Jurkat, Clone E6-1 (cell line): ENCODE measurements at places on chromosomes 3 and 15.
A peak's percentile ranks its signal among the peaks of the same experiment; 100 is the strongest.

DNA sequence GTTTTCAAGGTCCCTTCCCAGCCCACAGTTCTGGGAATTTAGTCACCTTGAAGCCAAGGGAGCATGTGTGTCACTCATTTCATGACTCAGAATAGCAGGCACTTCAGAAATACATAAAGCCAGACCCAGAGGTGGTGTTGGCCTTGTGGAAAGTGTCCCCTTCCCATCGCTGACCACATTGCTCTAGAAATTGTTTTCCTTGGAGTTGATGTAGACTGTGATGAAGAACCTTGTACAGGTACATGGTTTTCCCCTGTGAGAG is 158.8 kb downstream of the SLCO3A1 start:
- no peak for DNase-seq

- peak; percentile 68 for DNase-seq
Observed at GRCh38 chr15:75844629-75845335, 1.5 kb downstream of the UBE2Q2 start.

- DNase-seq: no peak
Observed at GRCh38 chr3:45565342-45565741, 29.2 kb upstream of the LIMD1 start.

DNA sequence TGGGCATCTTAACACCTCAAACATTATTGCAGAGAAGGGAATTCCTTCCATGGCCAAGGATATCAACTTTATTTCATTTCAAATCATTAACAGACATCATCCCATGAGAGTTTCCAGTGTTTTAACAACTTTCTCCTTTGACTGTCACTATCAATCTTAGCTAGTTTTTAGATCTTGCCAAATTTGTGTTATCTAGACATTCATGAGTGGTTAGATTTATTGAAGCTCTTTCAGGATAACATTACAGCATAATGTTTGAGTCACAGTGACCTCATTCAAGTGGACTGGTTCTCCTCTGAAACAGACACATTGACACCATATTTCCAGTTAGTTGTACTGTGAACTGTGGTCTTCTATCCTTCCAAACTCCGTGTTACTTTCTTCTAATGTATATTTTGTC is 8.6 kb upstream of the TNFAIP8L3 start:
- no peak for DNase-seq

DNA sequence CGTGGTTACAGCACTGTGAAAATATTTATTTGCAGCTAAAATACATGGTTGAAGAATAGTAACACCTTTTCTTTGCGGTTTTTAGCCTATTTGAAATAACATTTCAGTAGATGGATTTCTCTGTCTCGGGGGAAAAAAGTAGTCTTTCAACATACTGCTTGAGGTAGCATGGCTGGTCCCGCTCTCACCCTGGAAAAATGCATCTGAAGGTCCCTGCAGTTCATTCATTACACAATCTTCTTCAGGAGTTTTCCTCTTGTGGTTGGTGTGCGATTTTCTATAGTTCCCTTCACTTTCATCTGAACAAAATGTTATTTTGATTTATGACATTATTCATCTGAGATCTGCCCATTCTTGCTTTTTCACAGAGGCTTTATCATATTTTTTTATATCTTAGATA is 75.9 kb downstream of the STRIT1 start:
- no peak for DNase-seq

- DNase-seq: no peak
Observed at GRCh38 chr3:143848704-143849103, 436 bp upstream of the SLC9A9 start.

DNA sequence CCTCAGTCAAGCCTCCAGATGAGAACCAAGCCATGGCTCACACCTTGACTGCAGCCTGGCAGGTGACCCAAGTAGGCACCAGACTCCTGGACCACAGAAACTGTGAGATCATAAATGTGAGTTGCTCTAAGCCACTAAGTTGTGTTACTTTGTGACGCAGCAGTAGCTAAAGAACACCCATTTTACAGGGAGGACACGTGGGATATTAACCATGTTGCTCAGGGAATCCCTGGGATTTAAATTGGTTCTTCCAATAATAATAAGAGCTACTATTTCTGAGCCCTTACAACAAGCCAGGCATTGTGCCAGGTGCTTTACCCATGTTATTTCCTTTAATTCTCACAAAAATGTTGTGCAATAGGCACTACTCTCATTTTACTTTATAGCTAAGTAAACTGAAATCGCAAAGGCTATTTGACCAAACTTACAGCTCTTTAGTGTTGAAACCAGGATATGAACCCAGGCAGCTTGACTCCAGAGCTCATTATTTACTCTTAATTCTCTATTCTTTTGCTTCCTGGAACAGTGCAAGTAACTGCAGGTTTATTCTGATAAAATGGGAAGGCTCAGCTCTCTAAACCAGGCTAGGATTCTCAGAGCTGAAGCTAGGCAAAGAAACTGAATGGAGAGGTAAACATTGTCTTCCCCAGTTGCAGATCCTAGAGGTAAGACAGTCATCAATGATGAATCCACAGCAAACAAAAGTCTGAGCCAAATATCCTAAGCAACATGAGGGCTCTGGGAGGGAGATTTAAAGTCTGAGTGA is 294.4 kb downstream of the KBTBD8 start:
- no peak for DNase-seq

- DNase-seq: no peak
Observed at GRCh38 chr3:173676094-173676493, 278.6 kb downstream of the NLGN1 start.

DNA sequence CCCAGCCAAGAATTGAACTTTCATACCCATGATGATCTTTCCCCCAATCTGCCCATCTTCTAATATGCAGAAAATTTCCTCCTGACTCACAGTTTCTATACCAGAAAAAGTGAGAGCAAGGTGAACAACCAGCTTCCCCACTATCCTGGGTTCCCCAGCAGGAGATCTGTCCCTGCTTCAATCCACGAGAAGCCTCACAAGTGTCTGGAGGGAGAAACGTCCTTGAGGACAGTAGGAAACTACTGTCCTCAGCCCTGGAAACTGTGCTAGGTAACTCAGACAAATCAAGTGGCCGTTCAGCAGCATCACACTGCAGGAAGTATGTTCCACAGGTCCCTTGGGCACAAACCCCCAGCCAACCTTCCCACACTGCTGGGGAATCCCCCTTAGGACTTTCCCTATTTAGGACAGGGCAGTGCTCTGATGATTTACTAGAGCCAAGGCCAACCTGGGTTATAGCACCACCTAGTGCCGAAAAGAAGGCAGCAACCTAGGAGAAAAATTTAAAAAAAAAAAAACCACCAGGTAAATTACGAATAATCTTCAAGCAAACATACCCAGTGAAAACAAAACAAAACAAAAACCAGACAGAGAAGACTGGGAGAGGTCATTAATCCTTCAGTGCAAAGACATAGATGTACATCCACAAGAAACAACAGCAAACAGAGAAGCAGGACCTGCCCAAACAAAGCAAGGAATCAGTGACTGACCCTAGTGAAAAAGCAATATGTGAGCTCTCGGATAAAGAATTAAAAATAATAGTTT is 36.0 kb downstream of the MORC1 start:
- peak; percentile 15 for DNase-seq

GRCh38 chr3:14768182-14768790 is 50.5 kb upstream of the FGD5 start:
- no peak for DNase-seq

- DNase-seq: no peak
Observed at GRCh38 chr3:33145901-33146580, 32.2 kb downstream of the CRTAP start.

- no peak for DNase-seq
Observed at GRCh38 chr3:164458986-164459385, 619.3 kb downstream of the SI start.

- DNase-seq: no peak
Observed at GRCh38 chr3:9776896-9777693, 7.3 kb upstream of the CAMK1 start.

DNA sequence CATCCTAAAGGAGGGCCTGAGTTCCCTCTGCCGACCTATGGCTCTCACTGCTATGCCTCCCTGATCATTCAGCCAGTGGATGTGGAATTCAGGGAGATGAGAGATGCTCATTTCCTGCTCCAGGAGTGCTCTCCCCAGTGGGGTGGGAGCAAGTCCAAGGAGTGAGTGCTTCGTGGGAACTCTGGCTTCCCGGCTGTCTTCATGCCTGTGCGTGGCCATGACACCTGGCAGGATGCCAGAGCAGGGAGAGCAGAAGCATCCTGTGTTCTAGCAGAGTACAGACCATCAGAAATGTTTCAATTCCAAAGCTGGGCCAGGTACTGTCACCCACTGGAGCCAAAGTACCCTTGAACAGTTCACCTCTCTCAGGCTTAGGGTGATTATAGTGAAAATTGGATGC is 45.1 kb downstream of the APH1B start:
- DNase-seq: no peak

DNA sequence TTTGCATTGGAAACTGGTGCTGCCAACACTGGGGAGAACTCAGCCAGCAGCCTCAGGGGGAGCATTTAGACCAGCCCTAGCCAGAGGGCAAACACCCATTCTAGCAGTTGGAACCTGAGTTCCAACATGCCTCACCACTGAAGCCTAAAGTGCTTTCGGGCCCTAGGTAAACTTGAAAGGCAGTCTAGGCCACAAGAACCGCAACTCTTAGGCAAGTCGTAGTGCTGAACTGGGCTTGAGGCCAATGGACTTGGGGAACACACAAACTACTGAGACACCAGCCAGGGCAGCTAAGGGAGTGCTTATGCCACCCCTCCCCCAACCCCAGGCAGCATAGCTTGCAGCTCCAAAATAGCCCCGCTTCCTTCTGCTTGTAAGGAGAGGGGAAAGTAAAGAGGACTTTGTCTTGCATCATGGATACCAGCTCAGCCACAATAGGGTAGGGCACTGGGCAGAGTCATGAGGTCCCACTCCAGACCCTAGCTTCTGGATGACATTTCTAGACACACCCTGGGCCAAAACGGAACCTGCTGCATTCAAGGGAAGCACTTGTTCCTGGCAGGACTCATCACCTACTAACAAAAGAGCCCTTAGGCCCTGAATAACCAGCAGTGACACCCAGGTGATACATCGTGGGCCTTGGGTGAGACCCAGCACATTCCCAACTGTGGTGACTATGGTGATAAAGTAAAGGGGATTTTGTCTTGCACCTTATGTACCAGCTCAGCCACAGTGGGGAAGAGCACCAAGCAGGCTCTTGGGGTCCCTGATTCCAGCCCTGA is 37.3 kb upstream of the TEX9 start:
- DNase-seq: peak; percentile 42

DNA sequence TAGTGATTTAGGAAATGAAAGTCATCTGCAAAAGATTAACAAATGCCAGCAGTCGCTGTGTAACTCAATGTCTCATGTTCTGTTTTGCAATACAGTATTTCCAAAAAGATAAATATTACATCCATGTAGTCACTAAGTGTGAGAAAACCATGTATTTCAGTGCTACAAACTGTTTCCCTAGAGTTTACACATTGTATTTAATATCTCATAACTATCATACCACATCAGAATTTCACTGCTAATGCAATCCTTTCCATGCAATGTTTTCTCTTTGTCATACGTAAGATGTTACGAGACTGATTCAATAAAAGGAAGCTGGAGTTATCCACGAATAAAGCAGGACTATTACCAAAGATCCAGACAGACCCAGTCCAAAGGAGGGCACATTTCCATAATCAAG is 269.4 kb downstream of the GBE1 start:
- no peak for DNase-seq

- DNase-seq: peak; percentile 32
Observed at GRCh38 chr3:8663177-8664061, 18.8 kb upstream of the SSUH2 start.

DNA sequence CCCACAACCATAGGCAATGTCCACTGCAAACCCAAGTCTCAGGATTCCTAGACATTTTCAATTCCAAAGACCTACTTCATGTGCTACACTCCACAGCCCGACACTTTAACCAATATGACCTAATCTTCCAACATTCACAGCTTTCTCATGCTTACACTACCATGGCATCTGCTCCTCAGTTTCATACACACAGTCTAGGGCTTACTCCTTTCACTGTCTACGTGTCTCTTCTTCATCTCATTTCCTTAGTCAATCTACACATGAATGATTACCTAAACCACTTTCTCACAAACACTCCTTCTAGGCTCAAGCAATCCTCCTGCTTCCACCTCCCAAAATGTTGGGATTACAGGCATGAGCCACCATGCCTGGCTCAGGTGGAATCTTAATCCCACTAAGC is 106.3 kb downstream of the STAG1 start:
- DNase-seq: no peak
